Ascending aorta (tissue), 2 donors: ENCODE measurements at places on chromosomes 13 and 19. TPM values are rescaled to one million over a fixed set of nuclear protein-coding genes. Genes with fewer than 3 reads are reported as not detected.

Gene TDRD12
- total RNA-seq = 0.11 TPM

Gene NTF4
- not detected for total RNA-seq

GRCh38 chr13:23500849-23501248 is 67.3 kb upstream of the SACS start:
- no peak for DNase-seq

DNA sequence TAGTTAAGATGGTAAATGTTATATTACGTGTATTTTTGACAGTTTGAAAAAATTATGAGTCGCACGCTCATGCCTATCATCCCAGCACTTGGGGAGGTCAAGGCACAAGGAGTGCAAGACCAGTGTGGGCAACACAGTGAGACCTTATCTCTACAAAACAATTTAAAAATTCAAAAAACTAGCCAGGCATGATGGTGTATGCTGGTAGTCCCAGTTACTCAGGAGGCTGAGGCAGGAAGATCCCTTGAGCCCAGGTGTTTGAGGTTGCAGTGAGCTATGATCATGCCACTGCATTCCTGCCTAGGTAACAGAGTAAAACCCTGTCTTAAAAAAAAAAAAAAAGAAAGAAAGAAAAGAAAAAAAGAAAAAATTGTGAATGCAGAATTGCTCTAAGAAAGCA is 58.0 kb downstream of the TBC1D4 start:
- DNase-seq = no peak

Gene ATP4B
- total RNA-seq = not detected

GRCh38 chr13:83211301-83211700 is 671.0 kb downstream of the SLITRK1 start:
- DNase-seq = no peak
